Sciatic nerve (tissue), 2 donors: ENCODE measurements at places on chromosomes 1 and 21. TPM values are rescaled to one million over a fixed set of nuclear protein-coding genes. Genes with fewer than 3 reads are reported as not detected.

DNA sequence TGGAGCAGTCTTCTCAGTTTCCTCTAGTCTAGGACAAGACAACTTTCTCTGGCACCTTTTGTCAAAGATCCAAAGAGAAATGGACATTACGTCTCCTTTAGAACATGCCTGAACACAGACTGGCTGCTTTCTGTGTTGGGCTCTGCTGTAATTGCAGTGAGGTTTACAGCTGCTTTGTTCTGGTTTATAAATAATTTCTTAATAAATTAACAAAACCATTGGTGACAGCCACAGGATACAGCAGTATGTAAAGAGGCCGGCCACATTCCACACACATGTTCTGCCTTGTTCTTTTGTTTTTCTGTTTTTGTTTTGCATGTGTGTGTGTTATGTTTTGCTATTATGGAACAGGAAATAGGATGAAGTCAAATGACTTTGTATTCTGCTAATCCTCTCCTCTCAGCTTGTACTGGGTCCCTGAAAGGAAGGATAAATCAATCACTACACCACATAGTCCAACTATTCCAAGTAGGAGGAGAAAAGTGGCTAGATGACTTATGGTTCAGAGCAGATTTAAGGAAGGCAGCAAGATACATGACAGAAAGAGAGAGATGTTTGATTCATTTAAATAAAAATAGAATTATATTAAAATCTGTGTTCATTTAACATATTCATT is 161.5 kb upstream of the ESRRG start:
- DNase-seq: no peak

DNA sequence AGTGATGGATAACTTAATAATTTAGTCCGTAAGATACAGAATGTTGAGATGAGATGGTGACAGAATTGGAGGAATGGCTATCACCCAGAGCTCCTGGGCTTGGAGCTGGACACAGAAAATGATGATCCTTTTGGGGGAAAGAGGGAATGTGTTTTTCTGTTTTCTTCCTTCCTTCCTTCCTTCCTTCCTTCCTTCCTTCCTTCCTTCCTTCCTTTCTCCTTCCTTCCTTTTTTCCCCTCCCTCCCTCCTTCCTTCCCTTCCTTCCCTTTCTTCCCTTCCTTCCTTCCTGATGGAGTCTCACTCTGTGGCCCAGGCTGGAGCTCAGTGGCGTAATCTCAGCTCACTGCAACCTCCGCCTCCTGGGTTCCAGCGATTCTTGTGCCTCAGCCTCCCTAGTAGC is 2.8 kb upstream of the GPR137B start:
- no peak for DNase-seq

- DNase-seq: no peak
These were observed 102.1 kb downstream of the JAK1 start for GRCh38 chr1:64864018-64864940.

DNA sequence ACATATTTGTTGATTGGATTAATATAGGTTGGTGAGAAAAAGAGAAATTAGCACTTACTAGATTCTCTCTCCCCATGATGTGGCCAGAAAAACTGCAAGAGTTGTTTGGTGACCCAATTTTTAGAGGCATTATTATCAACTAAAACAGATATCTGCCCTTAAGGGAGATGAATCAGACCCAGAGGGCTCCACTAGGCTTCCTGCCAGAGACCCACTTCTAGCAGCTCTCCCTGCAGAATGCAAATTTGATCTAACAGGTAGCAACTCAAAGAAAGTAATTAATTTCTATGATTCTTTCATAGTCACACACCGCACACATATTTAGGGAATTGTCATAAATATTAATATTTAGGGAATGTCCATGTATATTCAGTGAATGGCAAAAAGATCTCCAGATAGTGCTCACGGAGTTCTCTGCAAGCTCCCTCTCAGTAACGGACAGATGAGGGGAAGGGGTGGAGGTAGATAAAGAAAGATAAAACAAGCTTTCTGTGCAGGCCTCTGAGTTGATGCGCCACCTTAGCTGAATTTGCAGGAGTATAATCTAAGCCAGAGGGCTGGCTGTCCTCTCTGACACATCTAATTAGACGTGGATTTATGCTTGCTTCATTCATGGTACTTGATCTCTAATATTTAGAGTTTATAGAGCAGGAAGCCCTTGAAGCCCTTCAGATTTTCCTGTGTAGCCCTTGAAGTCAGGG is 84.1 kb upstream of the CCDC190 start:
- DNase-seq: no peak

GRCh38 chr21:41438425-41439113 is 12.5 kb downstream of the MX1 start:
- no peak for DNase-seq

- no peak for DNase-seq
These were observed 21.8 kb downstream of the LURAP1 start for GRCh38 chr1:46224966-46225365.

DNA sequence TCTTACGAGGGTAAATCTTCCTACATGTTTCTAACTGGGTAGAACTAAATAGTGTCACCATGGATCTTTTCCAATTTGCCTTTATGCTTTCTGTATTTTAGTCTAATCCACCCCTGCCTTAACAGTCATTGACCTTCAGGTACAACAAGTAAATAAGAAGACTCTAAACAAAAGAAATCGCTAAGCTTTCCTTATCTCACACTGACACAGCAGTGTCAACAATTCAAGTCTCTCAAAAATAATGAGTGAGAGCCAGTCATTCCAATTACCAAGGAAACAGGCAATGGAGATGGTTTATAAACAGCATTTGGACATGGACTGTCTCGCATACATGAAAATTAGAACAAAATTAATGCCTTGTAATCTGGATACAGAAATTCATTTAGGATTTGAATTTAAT is 365.8 kb downstream of the VAV3 start:
- DNase-seq: no peak

CLDN19 gene
- total RNA-seq: 243 TPM
